ENCODE measurements at places on chromosomes 6 and 20.

GRCh38 chr6:130189531-130190397, 33.0 kb downstream of the SAMD3 start:
- DNase-seq = no peak

DNA sequence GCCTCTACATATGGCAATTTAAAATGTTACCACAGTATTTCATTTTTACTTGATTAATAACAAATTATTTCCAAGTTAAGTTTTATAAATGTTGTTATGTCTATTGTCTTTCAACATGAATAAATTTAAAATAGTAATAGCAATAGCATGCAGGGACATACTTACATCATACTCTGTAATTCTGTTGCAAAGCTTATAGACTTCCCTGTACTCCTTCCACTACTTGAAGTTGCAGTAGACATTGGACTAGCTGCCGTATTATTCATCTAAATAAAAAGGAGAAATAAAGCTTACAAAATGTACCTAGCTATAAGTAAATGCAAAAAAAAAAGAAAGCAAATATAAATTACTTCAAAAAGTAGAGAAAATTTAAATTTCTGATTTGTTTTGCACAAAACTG, 12.7 kb downstream of the SUPT3H start:
- DNase-seq = no peak

DNA sequence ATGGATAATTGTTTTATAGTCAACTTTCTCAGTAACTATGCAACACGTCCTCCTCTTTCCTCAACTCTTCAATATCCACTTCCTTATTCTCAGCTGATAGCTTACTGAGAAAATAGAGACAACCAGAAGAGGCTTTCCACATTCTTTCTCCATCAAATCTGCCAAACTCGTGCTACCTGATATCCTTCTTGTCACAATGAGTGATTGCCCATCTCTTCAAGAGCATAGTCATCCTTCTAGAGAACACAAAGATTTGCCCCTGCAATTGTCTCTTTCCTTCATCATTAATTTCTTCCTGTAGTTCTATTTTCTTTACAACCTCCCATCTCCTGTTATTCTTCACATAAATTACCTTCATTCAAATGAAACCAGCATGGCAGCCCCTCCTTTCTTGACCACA, 75.9 kb upstream of the RGS17 start:
- DNase-seq = no peak

- no peak for DNase-seq
Observed at GRCh38 chr6:56757588-56757984, 114.9 kb upstream of the DST start.

DNA sequence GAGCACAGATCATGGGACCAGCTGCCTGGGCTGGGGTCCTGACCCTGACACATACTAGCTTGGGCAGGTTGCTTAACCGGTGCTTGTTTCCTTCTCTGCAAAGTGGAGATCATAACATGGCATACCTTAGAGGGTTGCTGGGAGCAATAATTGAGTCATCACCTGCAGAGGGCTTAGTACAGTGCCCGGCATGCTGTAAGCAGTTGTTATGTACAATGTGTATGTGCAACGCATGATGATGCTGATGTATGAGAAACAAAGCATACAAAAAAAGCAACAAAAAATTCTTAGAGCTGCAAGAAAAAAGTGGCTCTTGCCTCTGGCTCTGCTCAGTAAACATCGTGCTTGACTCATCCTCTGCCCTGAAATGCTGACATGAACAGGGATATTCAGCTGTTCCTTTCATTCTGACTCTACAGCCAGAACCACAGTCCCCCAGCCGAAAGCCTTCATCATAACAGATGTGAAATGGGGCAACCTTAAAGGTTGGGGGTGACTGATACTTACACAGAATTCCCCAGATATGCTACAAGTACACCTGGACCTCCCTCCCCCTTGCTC, 91.7 kb downstream of the CLIC5 start:
- peak; percentile 69 for DNase-seq

DNA sequence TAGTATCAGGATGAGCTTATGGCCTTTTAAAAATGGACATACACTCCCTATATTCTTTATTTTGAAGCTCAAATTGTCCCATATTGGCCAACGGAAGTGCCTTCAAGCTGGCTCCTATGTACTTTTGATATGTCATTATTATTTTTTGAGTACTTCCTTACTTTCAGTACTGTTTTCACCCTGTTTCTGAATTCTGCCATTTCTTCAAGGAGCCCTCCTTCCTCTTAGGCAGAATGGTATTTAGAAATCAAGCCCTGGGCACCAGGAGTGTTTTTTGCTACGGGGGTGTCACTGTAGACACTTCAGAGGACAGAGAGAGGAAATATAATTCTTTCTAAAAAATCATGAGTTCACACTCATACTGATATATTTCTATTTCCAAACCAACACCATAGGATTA, 5.5 kb upstream of the MYLK4 start:
- no peak for DNase-seq

DNA sequence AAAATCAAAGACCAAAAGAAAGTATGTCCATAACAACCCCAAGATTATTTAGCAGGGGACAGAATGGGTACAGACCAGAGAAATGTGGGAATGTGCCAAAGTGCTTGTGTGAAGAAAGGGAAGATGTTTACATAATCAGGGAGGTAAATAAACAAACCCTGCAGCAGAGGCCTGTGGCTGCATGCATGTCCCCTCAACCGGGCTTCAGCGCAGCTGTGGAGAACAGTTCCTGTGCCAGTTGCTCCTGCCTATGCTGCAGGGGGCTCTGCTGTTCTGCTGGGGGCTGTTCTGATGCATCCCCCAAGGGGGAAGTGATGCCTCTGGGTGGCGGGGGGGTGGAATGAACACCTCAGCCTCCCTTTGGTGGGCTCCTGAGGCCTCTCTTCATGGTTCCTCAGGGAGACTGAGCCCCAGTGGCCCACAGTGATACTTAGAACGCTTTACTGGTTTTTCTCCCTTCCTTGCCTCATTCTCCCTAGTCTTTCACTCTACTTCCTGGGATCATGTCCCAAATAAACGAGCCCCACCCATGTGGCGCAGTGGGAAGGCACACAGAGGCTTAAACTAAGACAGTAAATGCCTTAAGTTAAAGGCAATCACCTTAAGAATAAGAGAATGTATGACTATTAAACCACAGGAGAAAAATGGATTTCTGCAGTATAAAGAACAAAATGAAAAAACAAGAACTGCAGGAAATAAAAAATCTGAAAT, 23.0 kb downstream of the RAB23 start:
- no peak for DNase-seq

DNA sequence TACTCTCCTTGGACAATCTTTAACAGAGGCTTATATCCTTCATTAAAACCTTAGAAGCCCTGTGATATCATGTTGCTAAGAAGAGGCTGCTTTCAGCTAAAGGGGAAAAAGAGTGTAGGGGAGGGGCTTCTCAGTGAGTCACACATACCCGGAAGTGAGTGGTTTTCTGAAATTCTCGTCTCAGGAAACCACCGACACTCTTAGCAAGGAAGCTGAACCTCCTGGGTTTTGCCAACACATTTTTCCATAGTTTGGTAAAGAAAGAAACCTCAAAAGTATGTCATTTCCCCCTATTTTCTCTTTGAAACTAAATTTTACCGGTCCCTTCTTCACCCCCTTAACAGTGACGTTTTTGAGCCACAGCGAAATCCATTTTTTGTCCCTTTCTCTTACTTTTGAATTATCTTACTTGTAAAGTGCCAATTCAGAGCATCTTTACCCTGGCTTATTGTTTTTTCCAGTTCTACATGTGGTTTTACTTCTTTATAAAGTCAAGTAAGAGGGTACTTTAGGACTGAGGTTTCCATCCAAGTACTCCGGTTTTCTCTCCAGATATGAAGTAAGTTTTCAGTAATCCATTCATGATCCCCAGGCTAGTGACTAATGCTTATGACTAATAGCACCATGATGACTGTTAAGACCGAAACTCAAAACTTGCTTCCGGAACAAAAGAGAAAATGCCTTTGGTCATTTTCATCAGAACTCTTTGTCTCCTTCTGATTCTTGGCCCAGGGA, 219.3 kb downstream of the ARHGAP18 start:
- DNase-seq = peak; percentile 67

GRCh38 chr6:89045576-89045975, 35.0 kb upstream of the PNRC1 start:
- no peak for DNase-seq

- DNase-seq = no peak
Observed at GRCh38 chr6:44270526-44271405, 516 bp downstream of the TMEM151B start.

- DNase-seq = no peak
Observed at GRCh38 chr20:49510562-49511122, 28.2 kb upstream of the KCNB1 start.

- no peak for DNase-seq
Observed at GRCh38 chr6:29130644-29131043, 22.8 kb downstream of the OR2J3 start.

DNA sequence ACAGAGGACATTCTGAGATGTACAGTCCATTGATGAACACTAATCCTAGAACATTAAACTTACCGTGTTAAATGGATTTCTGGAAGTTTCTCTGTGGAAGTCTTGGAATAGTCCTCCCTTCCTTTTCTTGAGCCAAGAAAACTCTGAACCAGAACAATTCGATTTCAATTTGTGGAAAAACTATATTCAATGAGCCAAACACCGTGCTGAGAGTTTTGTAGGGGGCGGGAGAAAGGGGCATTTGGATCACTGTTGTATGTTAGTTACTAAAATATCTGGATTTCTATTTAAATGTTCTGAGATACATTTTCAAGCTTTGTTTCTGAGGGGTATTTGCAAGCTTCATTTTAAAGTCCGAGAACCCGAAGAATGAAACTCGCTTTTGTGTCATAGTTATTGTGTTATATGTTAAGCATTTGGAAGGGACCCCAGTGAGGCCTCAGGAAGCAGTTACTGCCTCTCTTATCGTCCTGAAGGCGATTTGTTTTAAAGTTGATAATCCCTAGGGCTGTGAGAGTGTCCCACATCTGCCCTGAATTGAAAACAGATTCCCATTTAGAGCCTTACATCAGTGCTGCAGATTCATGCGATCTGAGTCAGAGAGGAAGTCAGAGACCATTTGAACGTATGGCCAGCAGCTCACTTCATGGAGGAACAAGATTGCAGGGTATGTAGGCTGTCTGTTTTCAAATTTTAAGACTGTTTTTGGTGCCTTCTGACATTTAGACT, 70.8 kb upstream of the SASH1 start:
- DNase-seq = no peak

- no peak for DNase-seq
Observed at GRCh38 chr6:147561726-147562125, 53.2 kb downstream of the SAMD5 start.

DNA sequence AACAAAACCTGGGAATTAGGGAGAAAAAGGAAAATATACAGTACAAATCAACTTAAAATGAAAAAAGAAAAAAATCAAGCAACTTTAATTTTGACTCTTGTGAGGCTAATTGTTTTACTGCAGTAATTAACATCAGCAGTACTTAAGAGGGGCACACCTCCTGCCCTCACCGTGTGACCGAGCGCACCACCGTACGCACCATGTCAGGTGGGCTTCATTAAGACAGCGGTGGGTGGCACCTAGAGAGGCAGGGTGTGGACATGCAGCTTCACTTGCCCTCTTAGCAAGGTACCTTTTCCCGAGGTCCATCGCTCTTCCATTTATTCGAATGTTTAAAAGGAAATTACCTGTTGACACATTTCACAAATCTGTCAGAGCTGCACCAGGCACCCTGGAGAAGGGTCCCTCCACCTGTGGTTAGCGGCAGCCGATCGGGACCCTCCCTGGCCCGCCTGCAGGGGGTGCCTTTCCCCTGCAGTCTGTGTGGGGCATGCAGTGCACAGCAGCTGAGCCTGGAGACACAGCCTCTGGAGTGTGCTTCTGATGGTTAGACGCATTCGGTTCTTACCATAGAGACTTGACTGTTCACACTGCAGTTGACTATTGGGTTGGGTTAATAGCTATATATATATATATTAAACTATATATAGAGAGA, 184.1 kb downstream of the TMEM242 start:
- DNase-seq = no peak

- peak; percentile 70 for DNase-seq
Observed at GRCh38 chr6:35687658-35688604, 784 bp downstream of the FKBP5 start.

- no peak for DNase-seq
Observed at GRCh38 chr6:126947070-126947469, 171.4 kb upstream of the RSPO3 start.

DNA sequence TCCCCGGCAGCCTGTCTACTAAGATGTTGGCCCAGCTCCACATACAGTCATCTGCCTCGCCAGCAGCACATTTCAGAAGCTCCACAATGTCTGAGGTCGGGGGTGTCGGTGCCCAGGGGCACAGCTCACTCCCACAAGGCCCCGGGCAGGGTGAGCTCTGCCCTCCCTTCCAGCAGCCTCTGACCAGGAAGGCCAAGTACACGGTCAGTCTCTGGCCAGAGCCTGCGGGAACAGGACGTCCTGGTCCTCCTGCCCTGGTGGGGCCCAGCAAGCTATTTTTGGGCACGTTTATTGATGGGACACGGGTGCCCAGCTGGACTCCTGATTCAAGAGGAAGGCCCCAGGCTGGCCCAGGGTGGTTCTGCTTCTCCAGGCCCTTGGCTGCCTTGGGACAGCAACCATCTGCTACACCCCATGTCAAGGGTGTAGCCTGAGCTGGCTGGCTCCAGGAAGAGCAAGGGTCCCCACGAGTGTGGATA, 114.9 kb upstream of the PTPN1 start:
- no peak for DNase-seq

DNA sequence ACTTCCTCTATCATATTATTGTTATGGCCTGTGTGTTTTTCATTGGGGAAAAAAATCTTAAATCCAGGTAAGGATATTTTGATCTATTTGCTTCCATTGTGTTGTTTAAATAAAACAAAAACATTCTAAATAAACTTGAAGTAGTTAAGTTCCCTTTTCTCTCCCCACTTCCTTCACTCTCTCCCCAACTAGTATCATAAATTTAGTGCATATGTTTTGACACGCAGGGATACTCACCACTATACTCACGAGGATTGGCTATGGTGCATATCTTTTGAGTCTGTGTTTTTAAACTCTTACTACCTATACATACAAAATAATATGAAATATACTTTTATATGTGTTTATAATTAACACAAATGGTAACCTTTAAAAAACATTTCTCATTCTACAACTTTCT, 5.2 kb downstream of the TTLL9 start:
- no peak for DNase-seq

GRCh38 chr6:148345176-148345575, 2.5 kb downstream of the SASH1 start:
- no peak for DNase-seq

GRCh38 chr20:18055261-18055660, 2.5 kb downstream of the OVOL2 start:
- no peak for DNase-seq

- DNase-seq = peak; percentile 68
Observed at GRCh38 chr20:33812152-33812849, 1.2 kb downstream of the CHMP4B start.

- peak; percentile 48 for DNase-seq
Observed at GRCh38 chr20:62918147-62918546, 8.2 kb downstream of the DIDO1 start.

- no peak for DNase-seq
Observed at GRCh38 chr6:88120635-88121034, 45.5 kb downstream of the CNR1 start.

GRCh38 chr20:5654557-5654956, 95.6 kb upstream of the SHLD1 start:
- DNase-seq = no peak

Measured in stimulated activated CD8-positive, alpha-beta memory T cell treated with anti-CD3 and anti-CD28 coated beads, Interleukin-4, amount 100 ng/mL, for 48 hours (primary cell).